ENCODE measurements at places on chromosomes 3 and 15.
A peak's percentile ranks its signal among the peaks of the same experiment; 100 is the strongest.

GRCh38 chr3:114307832-114308231 is 14.0 kb downstream of the TIGIT start:
- DNase-seq, result no peak

DNA sequence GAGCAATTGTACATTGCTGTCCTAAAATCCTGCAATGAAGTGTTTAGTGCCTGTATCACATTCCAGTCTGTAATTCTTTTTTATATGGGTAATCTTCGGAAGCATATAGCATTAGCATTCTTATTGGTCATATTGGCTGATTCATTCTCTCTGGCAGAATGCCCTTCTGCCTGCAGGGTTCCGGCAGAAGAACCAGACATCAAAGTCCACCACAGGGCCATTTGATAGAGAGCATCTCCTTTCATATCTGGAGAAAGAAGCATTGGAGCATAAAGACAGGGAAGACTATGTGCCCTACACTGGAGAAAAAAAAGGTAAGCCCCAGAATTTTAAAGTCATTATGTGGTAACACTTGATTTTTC is 39.6 kb downstream of the TMOD3 start:
- DNase-seq, result no peak

- no peak for DNase-seq
These were observed 4.0 kb downstream of the ITPR1 start for GRCh38 chr3:4497005-4497692.

DNA sequence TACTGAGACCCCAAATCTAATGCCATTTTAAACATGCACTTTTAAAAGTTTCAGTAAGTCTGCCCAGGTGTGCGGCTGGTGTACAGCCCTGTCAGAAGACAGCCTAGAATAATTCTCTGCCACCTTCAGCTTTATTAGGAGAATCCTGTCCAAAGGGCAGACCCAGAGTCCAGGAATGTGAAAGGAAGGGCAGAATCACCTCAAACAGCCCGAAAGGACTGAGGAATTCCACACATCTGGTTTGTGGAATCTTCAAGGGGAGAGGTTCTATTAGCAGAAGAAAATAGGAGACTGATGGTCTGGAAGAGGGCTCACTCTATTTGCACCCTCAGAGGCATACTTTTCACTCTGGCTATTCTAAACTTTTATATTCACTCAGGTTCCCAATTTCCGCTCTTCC is 46.6 kb downstream of the TYRO3 start:
- no peak for DNase-seq

GRCh38 chr3:49903451-49904424 is at the start of gene MST1R:
Gene MST1R (minus strand): TSS chr3:49903873. CDS start chr3:49903609, 264 bp downstream.
- DNase-seq, result peak; percentile 67

DNA sequence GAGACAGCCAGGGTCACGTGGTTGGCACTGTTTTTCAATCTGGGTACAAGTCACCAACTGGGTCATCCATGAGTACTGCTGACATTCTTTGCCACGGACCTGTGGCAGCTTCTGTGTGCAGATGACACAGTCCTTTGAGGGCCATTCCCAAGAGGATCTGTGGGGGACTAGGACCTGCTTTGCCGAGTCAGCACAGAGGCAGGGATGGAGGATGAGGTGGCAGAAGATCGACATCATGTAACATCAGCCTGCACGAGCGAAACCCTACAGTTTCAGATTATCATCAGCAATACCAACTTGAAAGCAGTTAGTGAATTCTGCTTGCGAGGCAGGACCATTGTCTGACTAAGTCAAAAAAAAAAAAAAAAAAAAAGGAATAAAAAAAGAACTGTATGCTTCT is 227.7 kb downstream of the FOXP1 start:
- DNase-seq, result no peak

GRCh38 chr3:167733961-167734497 is 663 bp downstream of the PDCD10 start:
- no peak for DNase-seq

DNA sequence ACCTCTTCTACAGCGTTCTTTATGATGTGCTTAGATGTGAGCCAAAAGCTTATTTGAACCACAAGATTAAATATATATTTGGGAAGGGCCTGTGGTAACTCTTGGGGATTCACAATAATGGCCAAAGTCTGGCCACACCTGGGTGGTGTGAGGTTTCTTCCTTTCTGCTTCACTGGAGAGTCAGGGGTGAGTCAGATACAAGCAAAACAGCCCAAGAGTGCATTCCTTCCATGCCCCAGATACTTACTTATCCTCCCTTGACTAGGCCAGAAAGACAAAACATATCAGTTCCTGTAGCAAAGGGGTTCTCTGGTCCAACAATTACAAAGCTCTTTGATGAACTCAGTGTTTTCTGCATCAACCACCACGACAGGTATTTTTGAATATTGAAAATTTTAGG is 941 bp downstream of the ZBED2 start:
- DNase-seq, result no peak

DNA sequence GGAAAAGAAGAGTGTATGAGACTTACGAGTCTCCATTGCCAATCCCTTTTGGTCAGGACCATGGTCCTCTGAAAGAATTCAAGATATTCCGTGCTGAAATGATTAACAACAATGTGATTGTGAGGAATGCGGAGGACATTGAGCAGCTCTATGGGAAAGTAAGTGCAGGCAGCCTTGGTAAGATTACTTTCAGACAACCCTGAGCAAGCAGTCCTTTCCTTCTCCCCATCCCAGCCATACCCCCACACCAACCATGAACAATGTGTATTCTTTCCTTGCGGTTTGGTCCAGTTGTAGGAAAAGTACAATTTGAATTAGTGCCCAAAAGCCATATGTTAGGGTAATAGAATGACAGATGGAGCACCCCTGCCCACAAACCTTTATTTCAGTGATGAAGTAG is 5.6 kb downstream of the TSEN2 start:
- no peak for DNase-seq

- DNase-seq, result no peak
These were observed 1.7 kb downstream of the SCN11A start for GRCh38 chr3:39050029-39050428.

GRCh38 chr15:31221936-31222515 is 104.6 kb upstream of the KLF13 start:
- DNase-seq, result no peak

DNA sequence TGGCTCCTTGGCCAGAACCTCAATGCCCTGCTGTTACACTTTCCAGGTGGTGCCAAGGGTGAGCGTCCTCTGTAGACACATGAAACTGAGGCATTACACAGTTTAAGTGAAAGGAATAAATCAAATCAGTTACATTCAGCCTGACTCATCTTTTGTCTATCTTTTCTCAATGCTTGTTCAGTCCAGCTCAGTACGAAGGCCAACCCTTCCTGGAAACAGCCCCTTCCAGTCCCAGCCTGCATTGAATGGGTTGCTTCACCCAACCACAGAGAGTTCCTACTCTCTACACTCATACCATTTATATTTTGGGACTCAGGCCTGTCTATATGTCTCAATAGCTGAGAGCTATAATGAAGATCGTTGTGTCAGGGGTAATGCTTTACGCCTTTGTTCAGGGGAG is 363.6 kb downstream of the RORA start:
- no peak for DNase-seq

DNA sequence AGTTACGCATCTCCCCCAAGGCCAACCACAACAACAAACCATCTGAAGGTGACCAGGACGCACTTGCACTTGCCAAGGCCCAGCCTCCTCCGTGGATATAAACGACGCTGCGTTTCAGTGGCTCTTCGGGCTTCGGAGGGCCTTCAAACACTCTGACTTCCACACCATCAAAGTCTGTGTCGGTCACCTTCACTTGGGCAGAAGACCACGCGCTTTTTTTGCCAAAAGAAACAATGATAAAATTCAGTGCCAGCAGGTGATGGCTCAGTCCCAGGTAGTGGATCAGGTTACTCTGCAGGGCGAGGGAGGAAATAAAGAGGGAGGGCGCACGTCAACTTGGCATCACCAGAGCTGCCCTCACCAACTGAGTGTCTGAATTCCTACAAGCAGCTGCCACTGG is 63.0 kb downstream of the NCEH1 start:
- no peak for DNase-seq

- DNase-seq, result no peak
These were observed 276.5 kb upstream of the KCNMB2 start for GRCh38 chr3:178259703-178260102.

DNA sequence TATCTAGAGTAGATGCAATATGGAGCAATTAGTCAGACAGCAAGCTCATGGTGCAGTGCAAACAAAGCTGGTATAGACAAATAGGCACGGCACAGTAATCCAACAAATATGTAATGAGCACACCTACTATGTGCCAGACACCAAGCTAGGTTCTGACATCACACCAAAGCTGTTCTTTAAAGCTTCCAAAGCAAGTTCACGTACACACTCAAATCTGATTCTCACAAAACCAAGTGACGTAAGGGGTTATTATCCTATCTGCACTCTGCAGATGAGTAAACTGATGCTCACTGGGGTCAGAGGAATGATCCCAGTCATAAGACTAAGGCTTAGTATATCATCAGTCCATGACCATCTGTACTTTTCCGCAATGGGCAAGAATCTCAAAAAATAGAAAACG is 27.8 kb upstream of the LIPC start:
- no peak for DNase-seq

DNA sequence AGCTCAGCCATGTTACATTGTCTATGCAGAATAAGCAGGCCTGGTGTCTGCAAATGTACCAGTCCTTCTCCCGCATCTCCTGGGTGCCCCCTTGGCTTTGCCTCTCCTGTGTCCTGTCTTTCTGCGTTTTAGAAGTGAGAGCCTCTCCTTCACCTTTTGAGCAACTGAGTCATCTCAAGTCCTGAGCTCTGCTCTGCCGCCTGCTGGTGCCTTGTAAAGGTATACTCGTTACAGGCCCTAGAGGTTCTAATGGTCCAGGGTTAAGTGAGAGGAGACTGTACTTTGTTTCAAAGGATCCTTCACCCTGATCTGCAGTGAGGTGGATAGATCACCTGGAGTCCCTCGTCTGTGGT is 12.6 kb downstream of the GHRL start:
- no peak for DNase-seq

DNA sequence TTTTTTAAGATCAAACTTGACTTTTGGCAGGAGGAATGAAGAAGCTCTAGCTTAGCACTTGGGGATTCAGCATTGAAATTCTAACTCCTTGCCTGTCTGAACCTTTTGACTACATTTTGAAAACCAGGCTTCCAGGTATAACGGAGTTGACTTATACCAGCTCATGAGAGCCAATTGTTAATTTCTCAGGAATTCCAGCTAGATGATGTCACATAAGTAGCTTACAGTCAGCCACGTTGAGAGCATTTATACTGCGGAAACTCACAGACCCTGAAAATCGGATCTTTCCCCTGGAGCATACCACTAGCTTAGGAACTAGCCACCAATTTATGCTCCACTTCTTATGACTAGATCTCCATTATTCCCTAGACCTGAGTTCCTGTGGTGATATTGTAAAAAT is 321.4 kb upstream of the DPH6 start:
- DNase-seq, result no peak

GRCh38 chr3:55725681-55726500 is 238.8 kb upstream of the WNT5A start:
- no peak for DNase-seq

DNA sequence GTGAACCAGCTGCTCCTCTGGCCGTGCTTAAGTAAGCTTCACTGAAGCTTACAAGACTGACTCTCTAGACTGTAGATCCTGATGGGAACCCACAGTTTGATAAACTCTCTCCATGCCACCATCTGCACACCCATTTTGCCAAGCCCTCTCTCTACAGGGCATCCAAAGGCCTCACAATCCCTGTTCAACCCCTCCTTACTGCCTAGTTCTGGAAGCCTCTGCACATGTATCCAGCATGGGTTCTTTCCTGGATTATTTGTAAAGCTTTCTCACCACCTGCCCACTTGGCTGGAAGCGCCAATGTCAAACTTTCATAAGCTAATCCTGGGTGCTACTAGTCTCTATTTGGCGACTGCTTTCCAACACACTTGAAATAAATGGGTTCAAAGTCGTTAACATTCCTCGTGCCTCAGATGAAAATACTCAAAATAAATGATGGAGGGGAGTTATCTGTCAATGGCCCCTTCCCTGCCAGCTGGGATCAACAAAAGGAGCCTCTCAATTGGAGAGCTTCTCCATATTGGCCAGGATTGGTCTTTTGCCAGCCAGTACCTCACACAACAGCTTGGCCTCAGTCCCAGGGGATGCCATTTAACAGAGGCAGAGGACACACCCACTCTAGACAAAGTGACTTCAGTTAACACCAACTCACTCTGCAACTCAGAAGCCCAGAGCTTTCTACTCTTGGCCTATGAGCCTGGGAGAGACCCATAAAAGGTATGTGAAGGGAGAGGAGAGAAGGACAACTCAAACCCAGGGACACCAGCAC is 48.1 kb downstream of the SH3BP5 start:
- peak; percentile 79 for DNase-seq

- no peak for DNase-seq
These were observed 191.6 kb upstream of the TOPAZ1 start for GRCh38 chr3:44050101-44050500.

DNA sequence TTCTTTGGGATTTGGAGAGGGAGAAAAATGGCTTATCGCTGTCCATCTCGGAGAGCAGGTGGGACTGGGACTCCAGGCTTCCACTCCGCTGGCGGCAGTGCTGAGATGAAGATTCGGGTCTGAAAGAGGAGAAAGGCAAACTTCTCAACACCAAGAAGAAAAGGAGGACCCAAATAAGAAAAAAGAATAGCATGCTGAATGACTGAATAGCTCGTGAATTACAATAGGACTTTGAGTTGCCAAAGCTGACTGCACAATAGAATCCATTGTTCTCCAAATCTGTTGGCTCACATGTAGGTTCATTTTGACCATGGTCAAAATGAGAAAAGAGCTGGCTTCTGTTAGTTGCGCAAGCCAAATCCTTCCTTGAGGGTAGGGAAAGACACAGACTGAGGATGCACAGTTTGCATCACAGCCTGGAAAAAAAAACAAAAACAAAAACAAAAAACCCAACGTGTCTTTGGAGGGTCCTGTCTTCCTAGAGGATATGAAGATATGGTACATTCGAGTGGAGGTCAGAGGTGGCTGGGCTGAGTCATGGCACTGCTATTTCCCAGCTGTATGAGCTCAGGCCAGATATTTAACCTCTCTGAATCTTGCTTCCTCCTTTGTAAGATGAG is 59.3 kb upstream of the LMOD3 start:
- no peak for DNase-seq

DNA sequence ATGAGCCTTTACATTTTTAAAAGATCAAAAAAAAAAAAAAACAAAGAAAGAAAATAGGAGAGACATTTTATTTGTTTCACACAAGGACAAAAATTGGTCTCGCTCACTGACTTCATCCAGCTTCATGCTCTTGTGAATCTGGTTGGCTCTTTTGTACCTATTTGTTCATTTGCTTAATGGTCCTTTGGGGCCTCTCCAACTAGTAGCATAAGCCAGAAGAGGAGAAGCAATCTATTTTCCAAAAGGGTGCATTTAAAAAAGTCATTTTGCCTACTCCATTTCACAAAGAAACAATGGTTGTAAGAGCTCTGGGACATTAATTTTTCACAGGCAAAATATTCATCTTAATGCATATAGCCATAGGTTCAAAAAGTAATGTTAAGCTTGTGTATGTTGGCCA is 168.3 kb upstream of the ADAMTS9 start:
- DNase-seq, result peak; percentile 55

All from NCI-H187 treated with DMSO at 0.1 percent for 48 hours (cell line).